ENCODE measurements at places on chromosomes 4 and X.

DNA sequence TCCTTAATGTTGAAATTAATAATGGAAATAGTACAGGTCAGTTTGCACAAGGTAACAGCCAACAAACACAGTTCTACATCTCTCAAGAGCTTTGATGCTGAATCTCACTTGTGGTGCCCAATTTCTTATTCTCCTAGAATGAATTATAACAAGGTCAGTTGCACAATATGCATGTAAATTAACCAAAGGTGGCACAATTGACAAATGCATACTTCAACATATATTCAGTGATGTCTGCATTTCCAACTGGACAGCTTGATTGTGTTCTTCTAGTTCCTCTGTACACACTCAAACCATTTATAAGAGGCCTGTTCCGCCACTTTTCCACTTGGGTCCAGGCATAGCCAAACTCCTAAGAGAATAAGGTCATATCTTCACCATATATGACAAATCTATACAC lies 210.3 kb upstream of the EPHA5 start:
- peak; percentile 0 for DNase-seq

GRCh38 chr4:10715135-10715534 lies 30.6 kb upstream of the CLNK start:
- no peak for DNase-seq

DNA sequence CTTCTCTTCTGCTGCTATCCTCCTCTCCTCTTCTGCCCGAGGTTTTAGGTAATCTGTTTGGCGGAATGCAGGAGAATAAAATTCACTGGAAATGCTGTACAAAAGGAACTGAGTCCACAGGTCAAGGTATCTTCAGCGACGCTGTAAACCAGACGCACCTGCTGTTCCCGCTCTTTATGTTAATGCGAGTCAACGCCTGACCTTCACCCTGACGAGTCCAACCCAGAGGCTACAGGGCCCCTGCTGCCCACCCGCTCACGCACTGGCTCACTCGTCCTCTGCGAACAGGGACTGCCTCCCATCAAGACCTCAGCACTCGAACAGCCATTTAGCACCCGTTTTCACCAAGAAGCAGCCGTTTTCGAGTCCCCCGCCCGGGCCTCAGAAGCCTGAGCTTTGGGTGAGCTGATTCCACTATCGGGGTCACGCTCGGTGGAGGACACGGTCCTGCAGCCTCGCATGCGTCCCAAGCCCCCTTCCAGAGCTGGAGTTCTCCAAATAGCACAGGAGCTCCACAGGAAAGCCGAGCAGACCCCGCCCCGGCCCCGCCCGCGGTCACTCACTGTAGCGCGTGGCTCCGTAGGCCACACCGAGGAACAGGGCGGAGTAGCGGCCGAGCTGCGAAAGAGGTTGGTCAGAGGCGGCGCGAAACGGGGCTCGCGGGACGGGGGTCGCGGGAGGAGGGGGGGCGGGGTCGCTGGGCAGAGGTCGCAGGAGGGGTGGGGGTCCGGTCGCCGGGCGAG lies 556 bp downstream of the ATP5ME start:
- DNase-seq: no peak

- no peak for DNase-seq
Measured at GRCh38 chrX:111431001-111431400, 19.0 kb upstream of the DCX start.

DNA sequence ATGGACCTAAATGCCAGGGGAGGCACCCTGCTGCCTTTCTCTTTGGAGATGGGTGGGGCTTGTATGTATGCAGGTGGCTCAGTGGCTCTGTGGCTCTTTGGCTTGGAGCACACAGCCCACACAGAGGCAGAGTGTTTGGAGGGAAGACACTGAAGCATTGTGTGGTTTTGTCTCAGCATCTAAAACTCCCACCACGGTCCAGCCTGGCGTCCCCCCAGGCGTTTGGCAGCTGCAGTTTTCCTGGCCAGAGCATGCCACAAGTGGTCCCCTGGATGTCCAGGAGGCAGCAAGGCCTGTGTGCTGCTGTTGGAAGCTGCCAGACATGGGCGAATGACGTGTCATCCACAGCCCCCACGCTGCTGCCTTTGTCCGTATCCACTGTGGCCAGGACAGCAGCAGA lies 32.2 kb upstream of the PSAPL1 start:
- no peak for DNase-seq

GRCh38 chr4:139144911-139145551 lies 32.0 kb downstream of the ELF2 start:
- no peak for DNase-seq

DNA sequence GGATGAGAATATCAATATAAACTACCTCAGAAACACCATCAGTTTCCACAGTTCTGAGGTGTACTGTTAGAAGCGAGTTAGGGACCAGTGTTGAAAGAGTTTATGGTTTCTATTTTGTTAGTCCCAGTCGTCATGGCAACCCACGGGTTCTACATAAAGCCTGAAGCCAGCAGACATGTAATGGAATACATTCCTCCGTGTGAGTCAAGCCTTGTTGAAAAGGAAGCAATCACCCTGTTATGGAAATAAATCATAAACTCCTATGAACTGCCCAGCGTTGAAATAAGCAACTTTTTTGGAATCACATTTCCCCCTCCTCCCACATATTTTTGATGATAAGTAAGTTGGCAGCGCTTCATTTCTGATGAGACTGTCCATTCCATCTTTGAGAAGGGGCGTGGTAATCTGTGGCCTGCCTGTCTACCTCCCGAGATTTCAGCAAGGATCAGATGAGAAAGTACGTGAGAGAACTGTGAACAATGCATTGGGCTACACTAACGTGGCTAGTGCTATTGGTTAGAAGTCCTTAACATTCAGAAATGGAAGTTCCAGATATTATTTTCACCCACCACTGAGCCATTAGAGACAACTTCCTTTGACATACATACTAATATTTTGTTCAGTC lies 40.4 kb upstream of the PDHA1 start:
- DNase-seq: peak; percentile 2

- DNase-seq: peak; percentile 55
Measured at GRCh38 chr4:55303760-55304165, 42.3 kb upstream of the SRD5A3 start.

DNA sequence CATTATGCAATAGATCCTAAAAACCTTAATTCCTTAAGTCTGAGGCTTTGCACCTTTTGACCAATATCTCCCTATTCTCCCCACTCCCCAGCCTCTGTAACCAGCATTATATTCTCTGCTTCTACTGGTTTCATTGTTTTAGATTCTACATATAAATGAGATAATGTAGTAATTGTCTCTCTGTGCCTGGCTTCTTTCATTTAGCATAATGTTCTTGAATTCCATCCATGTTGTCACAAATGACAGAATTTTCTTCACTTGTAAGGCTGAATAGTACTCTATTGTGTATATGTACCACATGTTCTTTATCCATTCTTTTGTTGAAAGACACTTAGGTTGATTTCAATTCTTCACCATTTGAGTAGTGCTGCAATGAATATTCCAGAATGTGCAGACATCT lies 66.0 kb downstream of the MAGEC1 start:
- DNase-seq: no peak

DNA sequence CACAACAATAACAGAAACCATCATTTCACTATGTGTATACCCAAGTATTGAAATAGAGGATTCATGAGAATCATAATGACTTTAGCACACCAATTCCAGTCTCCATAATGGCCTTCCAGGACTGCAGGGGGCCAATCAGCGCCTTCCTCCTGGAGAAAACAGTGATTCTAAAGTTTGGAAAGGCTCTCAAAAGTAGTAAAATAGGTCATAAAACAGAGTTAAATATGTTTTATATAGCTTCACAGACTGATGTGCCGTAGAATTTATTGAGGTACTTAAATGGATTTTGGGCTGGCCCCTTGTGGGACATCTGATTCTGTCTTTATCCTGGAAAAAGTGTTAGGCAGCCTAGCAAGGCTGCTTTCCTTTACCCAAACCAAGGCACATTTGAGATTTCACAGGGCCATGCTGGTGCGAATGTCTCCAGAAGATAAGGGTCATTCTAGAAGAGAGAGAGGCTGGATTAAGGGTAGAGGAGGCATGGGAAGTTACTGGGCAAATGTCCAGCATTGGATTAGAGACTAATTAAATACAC lies 543.9 kb downstream of the GALNTL6 start:
- DNase-seq: no peak

GRCh38 chr4:152359208-152360044 lies 176.5 kb downstream of the FBXW7 start:
- DNase-seq: no peak

DNA sequence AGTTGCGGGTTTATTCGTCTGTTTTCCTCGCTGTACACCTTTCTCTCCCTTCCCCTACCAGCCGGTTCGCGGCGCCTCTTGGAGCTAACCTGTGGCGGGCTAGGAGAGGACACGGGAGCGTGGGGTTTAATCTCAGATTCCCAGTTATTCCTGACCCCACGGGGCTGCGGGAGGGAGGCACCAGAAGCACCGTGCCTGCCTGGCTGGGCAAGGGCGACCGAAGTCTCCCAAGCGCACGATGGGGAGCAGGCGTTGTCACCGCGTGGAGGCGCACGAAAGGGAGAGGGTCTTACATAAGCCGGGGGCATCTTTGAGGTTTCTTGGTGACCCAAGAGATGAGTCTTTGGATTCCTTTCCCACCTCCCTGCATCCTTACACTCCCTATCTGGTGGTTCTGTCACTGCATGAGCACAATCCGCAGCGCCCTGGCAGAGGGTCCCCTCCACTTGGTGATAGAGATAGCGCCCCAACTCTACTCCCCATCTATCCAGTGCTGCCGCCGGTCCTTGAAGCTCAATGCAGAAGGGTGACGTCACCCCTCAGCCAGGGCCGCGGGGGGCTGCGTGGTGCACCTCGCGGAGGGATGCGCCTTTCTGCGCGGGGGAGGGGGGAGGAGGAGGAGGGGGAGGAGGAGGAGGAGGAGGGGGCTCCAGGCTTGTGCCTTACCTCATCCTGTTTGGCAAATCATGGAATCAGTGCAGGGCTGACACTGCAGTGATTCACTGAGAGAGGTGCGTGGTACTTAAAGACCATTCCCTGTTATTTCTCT lies 793 bp downstream of the TSPAN7 start:
- DNase-seq: no peak

DNA sequence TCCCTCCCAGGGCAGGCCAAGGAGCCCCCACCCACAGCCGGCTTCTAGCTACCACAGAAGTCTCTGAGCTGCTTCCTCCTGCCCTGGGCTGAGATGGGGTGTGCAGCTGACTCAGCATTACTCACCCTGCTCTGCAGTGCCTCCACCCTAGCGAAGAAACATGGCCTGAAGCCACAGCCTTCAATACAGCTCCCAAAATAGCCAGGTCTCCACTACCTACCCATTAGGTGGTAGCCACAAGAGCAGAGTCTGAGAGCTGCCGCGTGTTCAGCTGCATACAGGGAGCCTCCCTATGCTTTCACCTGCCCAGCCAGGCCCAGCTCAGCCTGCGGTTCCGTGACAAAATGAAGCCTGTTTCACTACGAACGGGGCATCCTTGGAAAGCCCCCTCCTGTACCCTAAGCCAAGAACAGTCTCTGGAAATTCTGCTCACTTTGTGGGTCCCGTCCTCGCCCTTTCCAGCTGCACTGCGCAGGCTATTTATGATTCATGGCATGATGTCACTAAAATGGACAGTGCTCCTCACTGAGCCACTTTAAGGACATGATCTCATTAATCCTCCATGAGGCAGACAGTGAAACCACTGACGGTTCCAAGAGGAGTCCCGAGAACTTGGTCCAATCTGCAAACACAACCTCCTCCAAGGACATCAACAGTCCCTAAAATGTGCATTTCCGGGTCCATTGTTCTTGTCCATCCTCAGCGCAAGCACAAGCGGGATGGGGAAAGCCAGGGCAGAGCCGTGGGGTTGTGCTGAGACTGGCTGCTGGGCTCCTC lies 20.2 kb downstream of the WDR1 start:
- DNase-seq: peak; percentile 98

GRCh38 chr4:48149827-48150370 lies 15.8 kb upstream of the TXK start:
- DNase-seq: no peak

DNA sequence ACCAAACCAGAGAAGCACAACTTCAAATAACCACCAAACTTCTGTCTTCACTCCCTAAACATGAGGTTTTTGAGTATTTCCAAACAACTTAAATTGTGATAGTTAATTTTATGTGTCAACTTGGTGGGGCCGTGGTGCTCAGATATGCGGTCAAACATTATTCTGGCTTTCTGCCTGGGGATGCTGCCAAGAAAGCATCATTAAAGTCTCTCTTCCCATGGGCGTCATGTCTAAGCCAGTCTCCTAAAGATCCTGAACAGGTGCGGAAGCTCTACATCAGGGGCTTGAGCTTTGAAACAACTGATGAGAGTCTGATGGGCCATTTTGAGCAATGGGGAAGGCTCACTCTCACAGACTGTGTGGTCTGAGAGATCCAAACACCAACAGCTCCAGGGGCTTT lies 24.1 kb upstream of the SOD3 start:
- DNase-seq: peak; percentile 54

DNA sequence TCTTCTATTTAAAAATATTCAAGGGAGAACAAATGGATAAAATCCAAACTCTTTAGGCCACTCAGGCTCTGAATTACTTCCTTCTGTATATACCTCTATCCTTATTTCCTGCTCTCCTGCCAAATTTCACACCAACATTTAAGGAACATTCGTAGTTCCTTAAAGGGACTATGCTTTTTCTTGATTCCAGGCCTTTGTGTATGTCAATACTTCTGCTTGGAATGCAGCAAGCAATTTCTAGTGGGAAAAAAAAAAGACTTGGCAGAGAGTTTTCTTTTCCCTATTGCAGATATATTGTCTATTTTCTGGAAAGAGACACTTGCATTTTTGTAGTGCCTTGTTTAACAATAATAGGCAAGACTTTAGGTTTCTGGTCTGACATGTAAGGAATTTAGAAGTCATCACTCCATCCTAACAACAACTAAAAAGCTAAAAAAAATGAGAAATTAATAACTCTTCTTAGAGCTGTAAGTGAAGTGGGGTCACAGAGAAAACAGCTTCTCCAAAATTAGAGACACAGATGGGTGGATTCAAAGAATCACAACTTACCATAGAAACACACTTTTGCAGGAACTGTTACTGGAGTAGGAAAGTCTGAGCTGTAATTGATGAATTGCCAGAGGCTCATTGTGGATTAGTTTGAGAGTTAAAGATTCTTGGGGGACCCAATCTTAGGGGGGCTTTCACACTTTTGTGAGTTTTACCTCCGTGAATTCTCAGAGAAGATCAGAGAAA lies 2.1 kb upstream of the ADH5 start:
- no peak for DNase-seq

GRCh38 chr4:156568041-156568440 lies 403.6 kb downstream of the PDGFC start:
- no peak for DNase-seq

DNA sequence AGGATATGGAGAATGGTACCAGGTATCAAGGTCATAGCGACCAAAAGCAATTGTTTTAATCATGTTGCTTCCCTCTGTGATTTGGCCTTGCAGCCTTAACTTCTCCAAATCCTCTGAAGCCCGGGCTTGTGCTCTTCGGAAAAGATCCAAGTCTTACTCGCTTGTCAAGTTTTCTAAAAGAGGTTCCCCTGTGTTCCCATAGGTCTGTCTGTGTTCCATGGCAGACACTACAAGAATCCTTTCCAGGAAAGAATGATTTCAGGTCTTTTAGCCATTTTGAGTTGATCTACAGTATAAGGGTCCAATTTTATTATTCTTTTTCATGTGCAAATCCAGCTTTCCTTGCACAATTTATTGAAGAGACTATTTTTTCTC lies 710.6 kb upstream of the DIAPH2 start:
- DNase-seq: no peak

- DNase-seq: peak; percentile 66
Measured at GRCh38 chrX:109840585-109840984, 107.5 kb upstream of the ACSL4 start.

Data from A172 (cell line).